ENCODE measurements at places on chromosomes 1 and 21. TPM values are rescaled to one million over a fixed set of nuclear protein-coding genes. Genes with fewer than 3 reads are reported as not detected.

GRCh38 chr21:20301395-20301794 is 696.8 kb upstream of the NCAM2 start:
- DNase-seq, result no peak
- H3K4me3 ChIP-seq, result no peak overlapping the region
- no peaks in the 10 kb centered on the region for H3K4me1 ChIP-seq
- no peak overlapping the region for H3K27ac ChIP-seq

DNA sequence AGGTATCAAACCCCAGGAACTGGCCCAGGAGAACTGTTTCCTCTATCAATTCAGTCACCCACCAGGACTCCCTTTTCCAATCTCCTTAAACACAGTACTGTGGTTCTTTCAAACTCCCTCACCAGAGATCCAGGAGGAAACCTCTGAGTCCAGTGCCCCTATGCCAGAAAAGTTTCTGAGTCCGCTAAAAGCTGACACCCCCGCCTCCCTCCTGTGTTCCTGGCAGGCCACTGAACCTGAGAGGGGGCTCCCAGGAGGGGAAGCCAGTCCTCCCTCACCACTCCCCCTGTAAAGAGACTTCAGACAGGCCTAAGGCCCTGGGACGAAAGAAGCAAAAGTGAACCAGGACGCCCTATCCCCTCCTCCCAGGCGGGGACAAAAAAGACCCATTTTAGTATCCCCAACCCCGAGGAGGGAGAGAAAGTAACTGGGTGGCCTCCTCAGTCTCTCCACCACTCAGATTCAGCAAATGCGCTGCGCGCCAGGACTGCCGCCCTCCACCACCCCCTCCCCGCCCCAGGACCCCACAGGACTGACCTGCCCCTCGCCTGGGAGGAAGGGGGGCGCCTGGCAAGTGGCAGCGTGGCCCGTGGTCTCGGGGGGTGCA is 624 bp downstream of the SLC41A1 start:
- peak overlapping the region; percentile 85 for H3K4me3 ChIP-seq
- H3K4me1 ChIP-seq, result peaks cover 27% of the 10 kb centered on the region
- H3K36me3 ChIP-seq, result no peaks in the 10 kb centered on the region
- DNase-seq, result no peak
- no peaks in the 10 kb centered on the region for H3K27me3 ChIP-seq

DNA sequence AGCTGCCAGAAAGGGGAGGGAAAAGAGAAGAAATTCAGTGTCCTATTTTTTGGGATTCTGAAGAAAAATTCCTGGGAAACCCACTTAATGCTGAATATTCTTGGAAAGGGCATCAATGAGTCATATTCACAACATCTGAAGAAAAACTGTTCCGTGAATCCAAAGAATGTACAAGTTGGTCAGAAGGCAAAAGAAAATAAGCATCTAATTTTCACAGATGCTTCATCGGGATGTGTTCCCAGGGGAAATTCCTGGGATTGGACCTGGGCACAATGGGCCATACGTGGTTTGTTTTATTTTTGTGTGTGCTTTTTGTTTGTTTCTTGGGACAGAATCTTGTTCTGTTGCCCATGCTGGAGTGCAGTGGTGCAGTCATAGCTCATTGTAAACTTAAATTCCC is 112.2 kb downstream of the MAP3K21 start:
- no peaks in the 10 kb centered on the region for H3K4me1 ChIP-seq
- no peaks in the 10 kb centered on the region for H3K36me3 ChIP-seq
- no peak overlapping the region for H3K27ac ChIP-seq

- no peaks in the 10 kb centered on the region for H3K27me3 ChIP-seq
- H3K4me1 ChIP-seq, result no peaks in the 10 kb centered on the region
- no peaks in the 10 kb centered on the region for H3K36me3 ChIP-seq
- no peak for DNase-seq
Measured at GRCh38 chr1:174058624-174059023, 36.5 kb upstream of the RC3H1 start.

DNA sequence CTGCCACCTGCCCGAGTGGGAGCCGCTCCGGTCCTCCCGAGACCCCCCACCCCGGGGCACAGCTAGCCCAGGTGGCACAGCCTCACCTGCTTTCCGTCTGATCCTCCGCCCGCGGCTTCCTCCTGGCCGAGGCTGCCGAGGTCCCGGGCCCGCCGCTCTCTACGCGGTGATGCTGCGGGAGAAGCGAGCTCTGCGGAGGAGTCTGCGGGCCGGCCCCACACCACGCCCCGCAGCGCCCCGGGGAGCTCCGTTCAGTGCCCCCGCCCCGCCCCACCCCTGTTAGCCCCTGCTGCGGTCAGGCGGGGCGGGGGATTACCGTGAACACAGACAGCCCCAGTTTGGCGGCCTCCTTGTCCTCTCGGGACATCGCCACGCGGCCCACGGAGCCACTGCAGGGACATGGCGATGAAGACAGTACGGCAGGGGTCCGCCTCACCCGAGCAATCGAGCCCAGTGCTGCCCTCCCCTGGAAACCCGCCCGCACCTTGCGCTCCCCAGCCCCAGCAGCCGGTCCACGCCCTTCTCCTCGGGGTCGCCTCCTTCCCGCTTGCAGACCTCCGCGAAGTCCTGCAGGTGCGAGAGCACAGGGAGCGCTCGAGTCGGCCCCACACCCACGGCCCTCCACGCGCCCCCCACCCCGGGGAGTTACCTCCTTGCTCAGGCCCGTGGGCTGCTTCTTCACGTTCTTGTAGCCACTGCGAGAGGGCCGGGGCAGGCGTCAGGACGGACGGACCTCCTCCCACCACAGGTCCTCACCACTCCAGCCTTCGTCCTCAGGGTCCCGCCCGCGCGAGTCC is 933 bp downstream of the C1orf35 start:
- peaks cover 9% of the 10 kb centered on the region for H3K4me1 ChIP-seq
- H3K4me3 ChIP-seq, result peak overlapping the region; percentile 73
- H3K27ac ChIP-seq, result peak overlapping the region; percentile 92
- no peak for DNase-seq
- H3K36me3 ChIP-seq, result no peaks in the 10 kb centered on the region
- no peaks in the 10 kb centered on the region for H3K27me3 ChIP-seq

- H3K4me1 ChIP-seq, result peaks cover 6% of the 10 kb centered on the region
- H3K27me3 ChIP-seq, result no peaks in the 10 kb centered on the region
- peak overlapping the region; percentile 94 for H3K27ac ChIP-seq
- peak overlapping the region; percentile 64 for H3K4me3 ChIP-seq
- DNase-seq, result peak; percentile 86
Measured at GRCh38 chr1:183023601-183024316, 539 bp downstream of the LAMC1 start.

- no peak overlapping the region for H3K4me3 ChIP-seq
- H3K27me3 ChIP-seq, result no peaks in the 10 kb centered on the region
- no peak for DNase-seq
- no peak overlapping the region for H3K27ac ChIP-seq
- no peaks in the 10 kb centered on the region for H3K4me1 ChIP-seq
Measured at GRCh38 chr1:56188855-56189254, 390.5 kb downstream of the PLPP3 start.

- no peak overlapping the region for H3K4me3 ChIP-seq
- H3K27ac ChIP-seq, result no peak overlapping the region
- no peaks in the 10 kb centered on the region for H3K27me3 ChIP-seq
Measured at GRCh38 chr1:179089827-179090482, 8.1 kb downstream of the TOR3A start.

DNA sequence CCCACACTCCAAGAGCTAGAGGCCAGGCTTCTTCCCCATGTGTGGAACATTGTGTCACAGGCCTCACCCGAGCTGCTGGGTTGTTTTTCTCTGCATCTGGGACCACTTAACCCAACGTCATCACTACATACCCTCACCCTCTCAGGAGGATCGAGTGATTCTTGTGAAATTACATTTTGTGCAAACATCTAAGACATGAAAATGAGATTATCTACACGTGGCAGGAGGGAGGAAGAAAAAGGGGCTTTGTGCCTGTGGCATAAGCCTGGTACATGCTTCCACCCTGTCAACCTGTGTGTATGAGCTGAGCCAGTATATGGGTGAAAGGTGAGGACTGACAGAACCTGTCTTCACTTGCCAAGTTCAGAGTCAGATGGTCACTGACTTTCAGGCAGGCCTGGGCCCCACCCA is 1.6 kb downstream of the CPT2 start:
- peaks cover 19% of the 10 kb centered on the region for H3K36me3 ChIP-seq
- peaks cover 12% of the 10 kb centered on the region for H3K4me1 ChIP-seq
- no peak overlapping the region for H3K27ac ChIP-seq
- H3K4me3 ChIP-seq, result peak overlapping the region; percentile 71
- DNase-seq, result no peak

GRCh38 chr1:204548265-204548664 is 32.1 kb downstream of the MDM4 start:
- H3K36me3 ChIP-seq, result peaks cover 58% of the 10 kb centered on the region
- no peak overlapping the region for H3K27ac ChIP-seq
- H3K27me3 ChIP-seq, result no peaks in the 10 kb centered on the region
- no peaks in the 10 kb centered on the region for H3K4me1 ChIP-seq
- no peak overlapping the region for H3K4me3 ChIP-seq

- H3K36me3 ChIP-seq, result no peaks in the 10 kb centered on the region
- no peak for DNase-seq
- no peak overlapping the region for H3K27ac ChIP-seq
- H3K4me3 ChIP-seq, result no peak overlapping the region
- no peaks in the 10 kb centered on the region for H3K27me3 ChIP-seq
Measured at GRCh38 chr1:229007167-229007566, 263.7 kb upstream of the RAB4A start.

- no peaks in the 10 kb centered on the region for H3K4me1 ChIP-seq
- no peaks in the 10 kb centered on the region for H3K27me3 ChIP-seq
- no peak overlapping the region for H3K4me3 ChIP-seq
- H3K27ac ChIP-seq, result no peak overlapping the region
Measured at GRCh38 chr1:19360016-19360415, 47.9 kb downstream of the SLC66A1 start.

GRCh38 chr1:110951161-110951560 is 12.6 kb downstream of the LRIF1 start:
- no peaks in the 10 kb centered on the region for H3K27me3 ChIP-seq
- peaks cover 11% of the 10 kb centered on the region for H3K36me3 ChIP-seq
- H3K4me1 ChIP-seq, result no peaks in the 10 kb centered on the region
- H3K27ac ChIP-seq, result no peak overlapping the region

DNA sequence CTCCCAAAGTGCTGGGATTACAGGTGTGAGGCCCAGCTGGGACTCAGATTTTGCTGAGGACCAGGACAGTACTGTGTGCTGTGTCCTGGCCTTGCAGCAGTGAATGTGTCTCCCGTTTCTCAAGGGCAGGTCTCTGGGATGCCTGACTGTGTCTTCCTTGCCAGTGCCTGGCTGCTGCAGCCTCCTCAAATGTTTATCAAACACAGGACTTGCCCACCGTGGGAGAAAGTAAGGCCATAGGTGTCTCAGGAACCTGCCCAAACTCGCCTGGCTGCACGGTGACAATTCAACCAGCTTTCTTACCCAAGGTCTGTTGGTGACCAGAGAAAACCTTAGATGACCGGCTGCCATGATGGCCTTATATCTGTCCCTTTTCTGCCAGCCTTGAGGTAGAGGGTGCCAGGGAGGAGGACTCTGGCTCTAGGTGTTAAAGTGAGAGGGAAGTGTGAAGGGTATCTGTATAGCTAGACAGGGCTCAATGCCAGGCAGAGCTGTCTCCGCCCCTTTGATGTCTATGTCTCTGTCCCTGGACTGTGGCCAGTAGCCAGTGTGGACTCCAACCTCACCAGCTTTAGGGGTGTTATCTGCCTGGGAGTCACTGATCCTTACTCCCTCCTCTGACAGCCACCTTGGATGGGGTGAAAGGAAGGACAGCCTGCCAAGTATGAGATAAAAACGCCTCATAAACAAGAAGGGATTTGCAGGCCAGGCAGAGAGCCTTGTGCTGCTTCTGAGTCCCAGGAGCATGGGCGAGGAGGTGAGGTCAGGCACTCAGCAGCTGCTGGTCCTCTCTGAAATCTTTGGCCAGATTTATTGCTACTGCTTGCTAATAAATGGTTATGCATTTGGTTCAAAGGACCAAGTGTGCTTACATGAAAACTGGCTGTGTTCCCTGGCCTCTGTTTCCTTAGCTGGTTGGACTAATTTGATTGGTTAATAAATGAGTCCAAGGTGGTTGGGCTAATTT is 22.3 kb downstream of the IL6R start:
- H3K4me3 ChIP-seq, result no peak overlapping the region
- peak overlapping the region; percentile 48 for H3K27ac ChIP-seq
- no peaks in the 10 kb centered on the region for H3K36me3 ChIP-seq
- no peak for DNase-seq
- peaks cover 12% of the 10 kb centered on the region for H3K4me1 ChIP-seq
- H3K27me3 ChIP-seq, result no peaks in the 10 kb centered on the region

- no peaks in the 10 kb centered on the region for H3K4me1 ChIP-seq
- DNase-seq, result no peak
Measured at GRCh38 chr21:45109831-45110492, 35.6 kb downstream of the ADARB1 start.

GRCh38 chr1:45569962-45570581 is 13.8 kb upstream of the NASP start:
- H3K27me3 ChIP-seq, result no peaks in the 10 kb centered on the region
- no peaks in the 10 kb centered on the region for H3K4me1 ChIP-seq
- H3K27ac ChIP-seq, result no peak overlapping the region
- peaks cover 9% of the 10 kb centered on the region for H3K36me3 ChIP-seq

GRCh38 chr1:110288111-110288510 is 51.1 kb upstream of the RBM15 start:
- H3K36me3 ChIP-seq, result no peaks in the 10 kb centered on the region
- H3K27me3 ChIP-seq, result no peaks in the 10 kb centered on the region
- no peak for DNase-seq
- H3K27ac ChIP-seq, result no peak overlapping the region
- no peak overlapping the region for H3K4me3 ChIP-seq

DNA sequence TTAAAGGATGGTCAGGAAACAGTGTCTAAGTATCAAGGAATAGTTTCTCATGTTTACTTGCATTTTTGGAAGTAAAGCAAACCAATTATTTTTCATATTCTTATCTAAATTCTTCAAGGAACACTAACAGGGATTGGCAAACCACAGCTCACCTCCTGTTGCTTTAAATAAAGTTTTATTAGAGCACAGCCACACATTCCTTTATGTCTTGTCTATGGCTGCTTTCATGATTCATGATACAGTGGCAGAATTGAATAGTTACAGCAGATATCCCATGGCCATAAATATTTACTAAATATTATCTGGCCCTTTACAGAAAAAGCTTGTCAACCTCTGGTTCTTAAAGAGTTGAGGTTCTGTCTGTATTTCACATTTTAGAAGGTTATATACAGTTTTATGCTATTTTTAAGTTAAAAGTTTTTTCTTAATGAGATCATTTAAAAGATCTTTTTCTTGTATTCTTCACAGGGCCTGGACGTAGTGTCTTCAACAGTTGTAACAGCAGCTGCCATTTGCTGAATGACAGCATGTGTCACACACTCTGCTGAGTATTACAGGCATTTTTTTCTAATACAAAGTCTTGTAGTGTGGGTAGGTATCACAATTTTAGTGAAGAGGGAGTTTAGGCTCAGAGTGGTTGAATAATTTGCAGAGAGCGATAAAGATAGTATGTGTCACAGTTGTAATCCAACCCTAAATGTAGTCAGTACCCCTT is 2.6 kb downstream of the ZNF691 start:
- peaks cover 8% of the 10 kb centered on the region for H3K4me1 ChIP-seq
- H3K27ac ChIP-seq, result no peak overlapping the region
- H3K36me3 ChIP-seq, result no peaks in the 10 kb centered on the region
- H3K27me3 ChIP-seq, result no peaks in the 10 kb centered on the region

- H3K4me1 ChIP-seq, result no peaks in the 10 kb centered on the region
- no peak for DNase-seq
- H3K27ac ChIP-seq, result no peak overlapping the region
- no peaks in the 10 kb centered on the region for H3K27me3 ChIP-seq
Measured at GRCh38 chr1:213820362-213821149, 167.2 kb upstream of the PROX1 start.

The CYP2J2 gene
- 1.2 TPM for total RNA-seq

The SLC2A5 gene
- 1.3 TPM for total RNA-seq

The HHAT gene
- total RNA-seq, result 2.5 TPM

The NMNAT2 gene
- 0.63 TPM for total RNA-seq

The FCRL1 gene
- not detected for total RNA-seq

The LIN28A gene
- not detected for total RNA-seq

The ZNF697 gene
- 3.0 TPM for total RNA-seq

The CRP gene
- total RNA-seq, result 14.1 TPM

The CD1E gene
- 0.55 TPM for total RNA-seq

The EPHB2 gene
- 3.4 TPM for total RNA-seq

The NHLH1 gene
- total RNA-seq, result not detected

The SH2D5 gene
- total RNA-seq, result 0.09 TPM

The FCGR1A gene
- total RNA-seq, result 2.0 TPM
